ENCODE measurements at places on chromosomes 16 and 17.
A peak's percentile ranks its signal among the peaks of the same experiment; 100 is the strongest.

GRCh38 chr17:29716566-29716965 is 93.9 kb upstream of the CORO6 start:
- no peak for DNase-seq

DNA sequence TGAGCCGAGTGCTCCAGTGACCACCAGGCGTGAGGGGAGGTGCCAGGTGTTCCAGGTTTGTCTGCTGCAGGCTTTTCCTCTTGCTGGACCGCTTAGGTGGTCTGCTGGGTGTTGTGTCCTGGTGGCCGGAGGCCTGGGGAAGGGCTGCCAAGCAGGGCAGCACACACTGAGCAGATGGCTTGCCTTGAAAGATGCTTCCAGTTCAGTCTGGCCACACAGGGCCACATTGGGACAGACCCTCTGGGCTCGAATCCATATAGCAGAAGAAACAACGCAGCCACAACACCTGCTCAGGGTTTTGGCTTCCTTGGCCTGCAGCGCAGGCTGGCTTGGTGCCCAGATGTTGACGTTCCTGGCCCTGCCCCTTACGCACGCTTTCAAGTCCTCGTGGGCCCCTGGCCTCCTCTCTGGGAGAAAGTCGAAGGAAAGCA is 24.8 kb downstream of the GINS2 start:
- DNase-seq, result no peak

DNA sequence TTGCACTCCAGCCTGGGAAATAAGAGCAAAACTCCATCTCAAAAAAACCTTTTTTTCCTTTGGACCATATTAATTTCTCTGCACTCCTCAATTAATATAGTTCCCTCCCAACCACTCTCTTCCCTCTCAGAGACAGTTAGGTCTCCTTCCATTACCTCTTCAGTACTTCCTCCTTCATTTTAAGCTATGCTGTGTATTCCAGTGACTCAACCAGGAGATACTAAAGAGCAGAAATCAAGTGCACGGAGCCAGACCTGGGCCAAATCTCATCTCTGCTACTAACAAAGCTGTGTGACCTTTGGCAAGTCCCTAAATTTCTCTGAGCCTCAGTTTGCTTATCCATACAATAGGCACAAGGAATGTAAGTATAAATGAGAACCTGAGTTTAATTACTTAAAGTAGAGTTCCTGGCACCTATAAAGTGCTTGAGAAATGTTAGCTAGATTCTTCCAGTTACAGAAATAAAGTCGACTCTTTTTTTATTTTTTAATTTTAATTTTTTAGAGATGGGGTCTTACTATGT is 8.5 kb downstream of the PECAM1 start:
- DNase-seq, result no peak

DNA sequence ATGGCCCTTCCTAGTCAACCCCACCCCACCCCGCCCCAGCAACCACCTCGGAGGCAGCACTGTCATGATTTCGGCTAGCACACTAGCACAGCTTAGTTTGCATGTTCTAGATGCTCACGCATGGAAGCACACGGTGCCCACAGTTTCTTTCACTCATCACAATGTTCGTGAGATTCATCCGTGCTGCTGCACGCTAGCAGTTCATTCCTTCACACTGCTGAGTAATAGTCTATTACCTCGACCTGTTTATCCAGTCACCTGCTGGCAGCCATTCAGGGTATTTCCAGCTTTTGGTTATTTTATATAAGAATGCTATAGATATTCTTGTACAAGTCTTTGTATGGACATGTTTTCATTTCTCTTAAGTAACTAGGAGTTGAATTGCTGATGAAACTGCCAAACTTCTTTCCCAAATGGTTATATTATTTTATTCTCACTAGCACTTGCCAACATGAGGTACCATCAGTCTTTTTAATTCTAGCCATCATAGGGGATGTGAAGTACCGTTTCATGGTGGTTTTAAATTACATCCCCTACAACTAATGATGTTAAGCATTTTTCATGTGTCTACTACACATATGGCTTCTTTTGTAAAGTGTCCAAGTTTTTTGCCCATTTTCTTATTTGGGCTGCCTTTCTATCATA is 75.7 kb downstream of the CYTH1 start:
- DNase-seq, result peak; percentile 42

DNA sequence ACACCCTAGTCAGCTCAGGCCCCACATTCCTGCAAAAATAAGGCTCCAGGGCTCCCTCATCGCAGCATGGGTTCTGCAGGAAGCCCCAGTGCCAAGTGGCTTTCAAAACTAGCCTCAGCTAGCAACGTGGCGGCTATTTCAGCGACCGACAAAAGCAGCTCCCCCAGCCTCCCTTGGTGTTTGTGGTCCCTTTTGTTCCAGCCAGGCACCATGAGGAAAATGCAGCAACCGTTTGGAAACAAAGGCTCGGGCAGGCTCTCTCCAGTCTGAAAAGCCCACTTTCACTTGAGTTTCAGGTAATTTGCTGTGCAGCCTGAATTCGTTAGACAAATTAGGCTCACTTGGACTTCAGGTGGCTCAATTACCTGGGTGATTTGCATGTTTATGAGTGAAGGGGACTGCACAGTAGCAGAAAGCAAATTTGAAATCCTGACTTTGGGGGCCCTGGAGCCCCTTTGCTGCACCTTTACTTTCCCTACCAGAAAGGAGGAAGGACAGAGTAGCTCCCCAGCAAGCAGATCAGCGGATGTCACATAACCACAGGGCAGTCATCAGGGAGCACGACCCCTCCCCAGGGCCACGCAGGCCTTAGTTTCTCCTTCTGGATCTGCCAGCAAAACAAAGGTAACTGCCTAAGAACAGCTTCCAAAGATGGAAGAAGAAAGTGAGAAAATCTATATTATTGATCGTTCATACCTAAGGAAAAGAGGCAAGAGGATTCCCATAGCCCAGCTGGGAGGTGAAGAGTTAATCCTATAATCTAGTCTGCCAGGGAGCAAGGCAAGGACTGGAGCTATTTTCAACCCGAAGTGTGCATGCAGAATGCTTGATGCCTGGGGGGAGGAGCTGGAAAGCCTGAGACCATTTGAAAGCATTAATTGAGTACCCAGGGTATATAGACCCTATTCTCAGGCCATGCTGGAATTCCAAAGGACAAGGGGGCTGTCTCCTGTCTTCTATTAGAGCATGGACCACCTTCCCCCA is 143.1 kb upstream of the SDK2 start:
- no peak for DNase-seq

GRCh38 chr17:42989141-42989540 is 8.8 kb downstream of the RUNDC1 start:
- no peak for DNase-seq

GRCh38 chr17:28999206-28999605 is 6.6 kb downstream of the SEZ6 start:
- peak; percentile 56 for DNase-seq

- DNase-seq, result peak; percentile 47
Observed at GRCh38 chr16:9090101-9090959, 1.1 kb upstream of the HAPSTR1 start.

DNA sequence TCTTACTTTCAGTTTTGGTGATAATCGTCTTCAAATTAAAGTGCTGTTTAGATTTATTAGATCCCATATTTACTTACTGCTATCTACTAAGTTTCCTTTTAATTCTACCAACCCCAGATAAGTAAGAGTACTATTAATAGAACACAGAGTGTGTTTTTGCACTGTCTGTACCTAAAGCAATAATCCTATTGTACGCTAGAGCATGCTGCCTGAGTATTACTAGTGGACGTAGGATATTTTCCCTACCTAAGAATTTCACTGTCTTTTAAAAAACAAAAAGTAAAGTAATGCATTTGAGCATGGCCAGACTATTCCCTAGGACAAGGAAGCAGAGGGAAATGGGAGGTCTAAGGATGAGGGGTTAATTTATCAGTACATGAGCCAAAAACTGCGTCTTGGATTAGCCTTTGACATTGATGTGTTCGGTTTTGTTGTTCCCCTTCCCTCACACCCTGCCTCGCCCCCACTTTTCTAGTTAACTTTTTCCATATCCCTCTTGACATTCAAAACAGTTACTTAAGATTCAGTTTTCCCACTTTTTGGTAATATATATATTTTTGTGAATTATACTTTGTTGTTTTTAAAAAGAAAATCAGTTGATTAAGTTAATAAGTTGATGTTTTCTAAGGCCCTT is 56.8 kb downstream of the HLF start:
- no peak for DNase-seq

GRCh38 chr17:46777943-46778915 is 40.3 kb downstream of the WNT3 start:
- no peak for DNase-seq

- DNase-seq, result peak; percentile 98
Observed at GRCh38 chr17:64358261-64358788, 32.3 kb downstream of the PECAM1 start.

GRCh38 chr17:59964482-59965328 is at the start of gene RNFT1:
TSS of gene RNFT1 (minus strand) at chr17:59964740. CDS start at chr17:59964663, 77 bp downstream.
- DNase-seq, result peak; percentile 85

DNA sequence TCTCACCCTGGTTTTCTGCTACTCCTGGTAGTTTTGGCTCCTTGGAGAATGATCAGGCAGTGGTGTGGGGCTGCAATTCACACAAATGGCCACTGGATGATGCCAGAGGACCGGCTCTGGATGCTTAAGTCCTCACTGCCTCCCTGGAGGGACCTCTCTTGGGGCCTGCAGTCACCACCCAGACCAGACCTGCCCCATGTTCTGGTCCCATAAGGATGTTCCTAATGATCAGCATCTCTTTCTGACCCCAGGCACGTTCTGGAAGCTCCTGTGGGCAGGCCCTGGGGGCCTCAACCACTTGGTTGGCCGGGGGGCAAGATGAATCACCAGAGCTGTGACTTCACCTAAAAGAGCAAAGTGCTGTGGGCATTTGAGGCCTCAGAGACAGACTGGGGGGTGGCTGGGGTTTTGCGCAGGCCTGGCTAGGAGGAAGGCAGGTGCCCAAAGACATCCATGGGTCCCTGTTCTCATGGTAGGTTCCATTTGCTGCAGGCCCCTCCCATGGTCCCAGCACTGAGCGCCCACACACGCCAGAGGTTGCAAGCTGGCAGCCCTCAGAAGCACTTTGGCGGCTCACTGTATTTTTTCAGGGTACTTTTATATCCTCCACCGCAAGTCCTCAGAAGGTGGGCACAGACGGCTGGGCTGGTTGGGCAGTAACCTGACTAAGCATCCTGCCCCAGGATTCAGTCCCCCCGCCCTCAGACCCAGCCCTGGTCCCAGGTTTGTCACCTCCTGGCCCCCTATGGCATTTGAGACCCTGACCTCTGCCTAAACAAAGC is 53.2 kb downstream of the NT5M start:
- DNase-seq, result peak; percentile 92

DNA sequence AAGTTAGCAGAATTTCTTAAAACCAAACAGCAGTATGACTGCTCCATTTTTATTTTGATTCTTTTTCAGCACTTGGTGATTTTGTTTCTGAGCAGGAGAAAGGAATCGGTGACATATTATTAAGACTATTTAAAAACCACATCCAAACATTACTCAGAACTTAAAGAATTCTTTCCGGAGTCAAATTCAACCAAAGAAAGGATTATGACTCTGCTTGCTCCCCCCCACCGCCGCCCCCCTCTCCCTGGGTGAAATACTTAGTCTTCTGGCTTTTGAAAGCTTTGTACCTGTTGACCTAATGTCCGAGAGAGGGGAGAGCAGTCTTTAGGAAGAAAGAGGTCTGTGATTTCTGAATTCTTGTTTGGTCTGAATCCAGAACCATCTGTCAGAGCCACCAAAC is 17.9 kb upstream of the COL1A1 start:
- DNase-seq, result no peak

DNA sequence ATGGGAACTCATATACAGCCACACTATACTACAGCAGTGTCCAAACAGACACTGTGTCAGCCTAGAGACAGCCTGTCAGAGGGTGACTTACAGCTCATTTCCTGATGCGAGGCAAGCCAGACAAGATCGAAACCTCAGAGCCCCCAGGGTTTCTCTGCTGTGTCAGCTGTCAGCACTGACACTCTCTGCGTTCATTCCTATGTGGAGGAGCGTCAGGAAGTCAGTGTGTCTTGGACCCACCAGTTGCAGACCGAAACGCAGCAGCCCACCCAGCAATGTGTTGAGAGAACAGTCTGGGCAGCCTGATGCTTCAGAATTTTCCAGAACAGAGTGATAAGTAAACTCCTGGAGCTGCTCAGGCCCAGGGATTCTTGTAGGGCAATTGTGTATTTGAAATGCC is 20.6 kb upstream of the MAPT start:
- no peak for DNase-seq

GRCh38 chr16:23323224-23324030 is 21.3 kb downstream of the SCNN1B start:
- no peak for DNase-seq

DNA sequence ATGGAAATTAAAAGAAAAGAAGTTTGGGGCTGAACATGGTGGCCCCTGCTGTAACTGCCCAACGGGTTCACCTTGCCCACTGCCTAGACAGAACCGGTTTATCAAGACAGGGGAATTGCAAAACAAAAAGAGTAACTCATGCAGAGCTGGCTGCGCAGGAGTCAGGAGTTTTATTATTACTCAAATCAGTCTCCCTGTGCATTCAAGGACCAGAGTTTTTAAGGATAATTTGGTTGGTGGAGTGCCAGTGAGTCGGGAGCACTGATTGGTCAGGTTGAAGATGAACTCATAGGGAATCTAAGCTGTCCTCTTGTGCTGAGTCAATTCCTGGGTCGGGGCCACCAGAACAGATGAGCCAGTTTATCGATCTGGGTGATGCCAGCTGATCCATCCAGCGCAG is 4.4 kb upstream of the SCPEP1 start:
- DNase-seq, result no peak

DNA sequence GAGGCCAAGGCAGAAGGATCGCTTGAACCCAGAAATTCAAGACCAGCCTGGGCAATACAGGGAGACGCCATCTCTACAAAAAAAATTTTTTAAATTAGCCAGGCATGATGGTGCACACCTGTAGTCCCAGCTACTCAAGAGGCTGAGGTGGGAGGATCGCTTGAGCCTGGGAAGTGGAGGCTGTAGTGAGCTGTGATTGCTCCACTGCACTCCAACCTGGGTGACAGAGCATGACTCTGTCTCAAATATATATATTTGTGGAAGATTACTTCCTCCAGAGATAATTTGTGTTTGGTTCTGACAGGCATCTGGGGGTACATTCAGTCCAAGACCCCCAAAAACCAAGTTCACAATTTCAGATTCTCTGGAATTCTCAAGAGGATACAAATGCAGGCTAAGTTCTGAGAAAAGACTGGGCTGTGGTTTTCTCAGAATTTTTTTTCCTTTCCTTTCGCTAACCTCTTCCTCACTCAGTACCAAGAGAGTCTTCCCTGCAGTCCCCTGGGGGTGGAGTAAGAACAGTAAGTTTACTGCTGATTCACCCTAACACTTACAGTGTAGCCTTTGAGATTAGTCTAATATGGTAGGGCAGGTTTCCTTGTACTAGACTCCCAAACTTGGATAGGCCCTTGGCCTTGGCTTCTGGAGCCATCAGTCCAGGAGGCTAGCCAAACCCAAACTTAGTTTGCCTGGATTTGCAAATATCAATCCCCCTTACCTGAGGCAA is 15.1 kb downstream of the GSDMB start:
- DNase-seq, result no peak
